ENCODE measurements at places on chromosomes 2 and 18. TPM values are rescaled to one million over a fixed set of nuclear protein-coding genes. Genes with fewer than 3 reads are reported as not detected.

DNA sequence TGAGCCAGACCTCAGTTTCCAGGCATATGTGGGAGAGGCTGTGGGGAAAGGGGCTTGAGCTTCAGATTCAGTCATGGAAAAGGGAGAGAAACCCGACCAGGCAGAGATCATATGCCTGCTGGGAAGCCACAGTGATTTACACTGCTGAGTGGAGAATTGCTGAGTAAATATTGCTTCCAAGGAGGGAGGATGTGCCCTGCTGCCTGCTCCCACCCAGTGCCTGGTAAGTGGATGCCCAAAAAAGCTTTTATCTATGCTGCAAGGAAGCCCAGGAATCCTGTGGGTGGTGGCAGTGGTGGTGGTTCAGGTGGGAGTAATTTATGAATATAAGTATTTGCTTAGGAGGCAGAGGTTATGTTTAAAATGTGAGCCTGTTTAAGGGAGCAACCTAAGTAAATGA lies 39.5 kb downstream of the INO80C start:
- no peak for DNase-seq

GRCh38 chr18:13465476-13465875 lies 246.9 kb downstream of the LDLRAD4 start:
- no peak for DNase-seq

DNA sequence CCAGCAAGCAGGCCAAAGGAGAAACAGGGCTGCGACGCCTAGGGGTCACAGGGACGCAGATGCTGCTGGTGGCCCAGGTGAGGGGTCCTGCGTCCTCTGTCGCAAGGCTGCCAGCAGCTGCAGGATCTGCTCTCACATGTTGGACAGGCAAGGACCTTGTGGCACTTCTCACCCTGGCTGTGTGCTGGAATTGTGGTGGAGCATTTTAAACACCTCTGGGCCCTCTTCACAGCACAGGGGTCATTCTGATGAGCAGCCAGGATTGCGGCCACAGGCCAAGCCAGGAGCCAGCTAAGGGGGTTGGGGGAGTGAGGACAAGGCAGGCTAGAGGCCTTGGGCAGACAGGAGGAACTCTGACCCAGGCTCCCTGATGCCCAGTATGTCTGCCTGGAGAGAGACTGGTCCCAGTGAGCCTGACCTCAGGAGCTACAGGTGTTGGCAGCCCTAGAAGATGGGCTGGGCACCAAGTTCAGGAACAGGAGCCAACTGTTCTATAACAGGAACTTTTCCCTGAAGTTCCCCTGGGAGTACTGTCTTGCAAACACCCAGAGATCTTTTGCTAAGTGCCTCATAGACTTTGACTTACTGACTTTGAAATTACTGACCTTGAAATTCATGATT lies 40.2 kb downstream of the EFR3B start:
- no peak for DNase-seq

DNA sequence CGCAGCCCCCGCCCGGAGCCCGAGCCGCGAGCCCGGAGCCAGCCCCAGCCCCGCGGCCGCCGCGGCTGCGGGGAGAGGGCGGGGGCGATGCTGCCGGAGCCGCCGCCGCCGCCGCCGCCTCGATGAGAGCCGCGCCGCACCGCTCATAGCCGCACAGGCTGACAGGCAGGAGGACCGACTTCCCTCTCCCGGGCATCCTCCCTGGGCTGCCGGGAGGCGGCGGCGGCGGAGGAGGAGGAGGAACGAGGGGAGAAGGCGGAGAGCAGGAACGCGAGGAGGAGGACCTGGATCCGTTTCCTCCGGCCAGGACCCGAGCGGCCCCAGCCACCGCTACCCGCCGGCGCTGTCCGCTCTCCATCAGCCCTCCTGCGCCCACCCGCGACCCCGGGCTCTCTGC lies 370 bp downstream of the KLHL29 start:
- DNase-seq: no peak

The WDR54 gene
- total RNA-seq: 2.5 TPM

The FSHR gene
- total RNA-seq: not detected

The NT5DC4 gene
- total RNA-seq: 5.8 TPM

DNA sequence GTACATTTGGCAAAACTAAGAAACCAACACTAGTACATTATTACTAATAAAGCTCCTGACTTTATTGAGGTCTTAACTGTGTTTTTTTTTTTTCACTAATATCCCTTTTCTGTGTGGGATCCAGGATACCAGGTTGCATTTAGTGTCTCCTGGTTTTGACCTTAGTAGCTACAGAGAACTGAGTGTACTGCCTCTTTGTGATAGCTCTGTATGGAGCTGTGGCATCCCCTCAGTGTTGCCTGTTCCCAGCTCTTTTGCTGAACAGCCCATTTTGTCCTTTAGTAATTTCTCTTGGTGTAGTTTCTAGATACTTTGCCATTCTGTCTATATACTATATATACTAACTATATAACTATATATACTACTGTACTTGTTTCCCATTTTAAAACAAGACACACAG lies 31.6 kb downstream of the KCMF1 start:
- no peak for DNase-seq

DNA sequence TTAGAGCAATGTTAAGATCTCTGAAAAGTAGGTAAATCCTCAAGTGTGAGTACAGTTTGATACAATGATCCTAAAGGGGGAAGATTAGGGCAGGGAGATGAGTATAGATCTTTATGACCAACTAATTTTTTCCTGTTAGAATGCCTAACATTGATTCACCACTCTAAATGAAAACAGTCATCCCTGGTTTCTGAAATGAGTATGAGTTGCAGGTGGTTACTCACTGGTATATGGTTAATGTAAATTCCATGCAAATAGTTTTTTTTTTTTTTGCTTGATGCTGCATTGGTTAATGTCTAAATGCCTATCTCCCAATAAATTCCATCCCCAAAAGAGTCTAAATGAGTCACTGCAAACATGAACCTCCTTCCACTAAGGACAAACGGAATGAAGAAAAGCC lies 55.0 kb upstream of the SERPINB2 start:
- DNase-seq: no peak

All from Peyer's patch (tissue), 4 donors.